ENCODE measurements at places on chromosomes 4 and X. TPM values are rescaled to one million over a fixed set of nuclear protein-coding genes. Genes with fewer than 3 reads are reported as not detected.

Gene MAGEE1
- 9.1 TPM for total RNA-seq

Gene UCP1
- total RNA-seq, result not detected

Gene XKRX
- 0.30 TPM for total RNA-seq

Gene STPG2
- total RNA-seq, result 0.17 TPM

Gene SCML2
- 0.22 TPM for total RNA-seq

Gene NKAP
- total RNA-seq, result 12.2 TPM

Gene CA5B
- 59.2 TPM for total RNA-seq

Gene DCX
- total RNA-seq, result not detected

Gene PAGE2B
- not detected for total RNA-seq

Gene MAGEC1
- not detected for total RNA-seq

Gene PAGE3
- not detected for total RNA-seq

DNA sequence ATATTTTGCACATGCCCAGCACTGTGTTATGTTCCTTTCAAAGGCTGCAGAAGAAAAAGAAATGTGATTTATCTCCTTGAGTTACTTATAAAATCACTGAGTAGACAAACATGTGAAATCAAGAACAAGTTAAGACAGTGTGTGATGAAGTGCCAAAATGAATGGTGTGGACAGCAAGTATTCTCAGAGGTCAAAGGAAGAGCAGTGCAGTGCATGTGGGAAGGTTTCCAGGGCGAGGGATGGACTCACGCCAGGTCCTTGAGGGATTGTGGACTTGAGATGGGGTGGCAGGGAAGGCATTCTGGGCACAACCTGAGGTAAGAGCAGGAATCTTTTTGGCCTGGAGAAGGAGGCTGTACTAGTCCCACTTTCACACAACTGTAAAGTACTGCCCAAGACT, 115.5 kb downstream of the FNIP2 start:
- no peak for DNase-seq

GRCh38 chr4:605702-606425, 19.5 kb upstream of the PDE6B start:
- DNase-seq, result no peak

DNA sequence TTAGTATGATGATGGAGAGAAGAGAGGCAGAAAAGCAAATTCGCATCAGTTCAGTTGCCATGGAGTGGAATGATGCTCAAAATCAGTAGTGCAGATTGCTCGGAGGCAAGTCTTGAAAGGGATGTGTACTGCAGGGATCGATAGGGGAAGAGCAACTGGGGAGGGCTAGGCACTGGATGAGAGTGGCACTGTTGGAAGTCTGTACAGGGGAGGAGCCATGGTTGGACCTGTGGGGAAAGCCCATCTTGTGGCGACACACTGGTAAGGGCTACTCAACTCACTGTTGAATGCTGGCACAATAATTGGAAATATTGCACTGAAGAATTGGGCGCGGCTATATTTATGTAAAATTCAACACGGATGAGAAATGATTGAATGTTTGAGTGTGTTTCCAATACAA, 1.2 kb downstream of the RAB9B start:
- DNase-seq, result no peak

- DNase-seq, result no peak
Measured at GRCh38 chrX:112736310-112736709, 56.6 kb upstream of the LHFPL1 start.

GRCh38 chrX:54602563-54602962, 72.5 kb downstream of the GNL3L start:
- no peak for DNase-seq

- DNase-seq, result peak; percentile 32
Measured at GRCh38 chrX:102345916-102346315, 93.9 kb downstream of the NXF2B start.

- no peak for DNase-seq
Measured at GRCh38 chrX:50081282-50081889, 119.4 kb downstream of the AKAP4 start.

GRCh38 chr4:101806914-101807313, 16.4 kb downstream of the BANK1 start:
- no peak for DNase-seq

DNA sequence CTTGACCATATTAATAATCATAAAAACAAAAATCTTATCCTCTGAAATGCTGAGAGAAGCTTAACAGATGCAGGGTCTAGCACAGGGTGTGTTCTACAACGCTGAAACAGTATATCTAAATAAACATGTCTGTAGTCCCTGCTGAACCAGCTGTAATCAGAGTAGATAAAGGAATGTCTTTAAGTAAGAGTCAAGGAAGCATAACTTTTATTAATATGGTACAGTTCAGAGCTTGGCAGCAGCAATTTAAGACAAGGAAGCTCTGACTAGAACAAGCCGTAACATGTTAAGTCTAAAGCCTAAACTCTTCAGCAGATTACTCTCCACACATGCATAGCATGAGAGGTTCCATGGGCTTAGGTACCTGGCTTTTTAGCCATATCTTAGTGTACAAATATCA, 36.1 kb downstream of the NFKB1 start:
- DNase-seq, result no peak

- DNase-seq, result no peak
Measured at GRCh38 chrX:22516893-22517292, 244.2 kb downstream of the CBLL2 start.

DNA sequence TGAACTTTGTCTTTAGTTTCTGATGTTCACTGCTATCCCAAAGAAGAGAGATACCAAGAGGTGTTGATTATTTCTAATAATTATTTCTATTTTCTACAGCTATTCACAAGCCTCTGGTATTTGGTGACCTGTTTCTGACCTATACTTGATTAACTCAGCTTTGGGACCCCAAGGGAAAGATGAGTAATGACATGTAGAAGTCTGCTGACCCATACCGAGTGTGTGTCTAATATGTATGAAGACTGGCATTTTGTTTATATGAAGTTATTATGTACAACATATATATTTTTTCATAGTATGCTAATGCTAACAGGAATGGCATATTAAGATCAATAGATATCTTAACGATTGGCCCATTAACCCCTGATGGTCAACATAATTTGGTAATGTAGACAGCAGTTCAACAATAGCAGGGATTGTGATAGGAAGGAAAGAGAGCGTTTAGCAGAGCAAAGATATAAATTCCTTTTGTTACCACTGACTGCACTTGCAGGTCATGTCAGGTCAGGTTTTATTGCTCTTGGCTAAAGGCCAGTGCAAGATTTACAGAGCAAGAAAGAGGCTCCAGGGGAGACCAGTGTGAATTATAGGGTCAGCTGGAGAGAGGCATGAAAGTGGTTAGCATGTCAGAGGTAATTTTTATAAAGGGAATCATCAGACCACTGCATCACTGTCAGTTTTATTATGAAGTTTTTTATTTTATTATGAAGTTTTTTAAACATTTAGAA, 94.7 kb upstream of the DIPK2B start:
- no peak for DNase-seq

- DNase-seq, result no peak
Measured at GRCh38 chr4:17740702-17741101, 40.7 kb downstream of the FAM184B start.

Measured in T-helper 17 cell (primary cell).